ENCODE measurements at places on chromosomes 1 and 21.

DNA sequence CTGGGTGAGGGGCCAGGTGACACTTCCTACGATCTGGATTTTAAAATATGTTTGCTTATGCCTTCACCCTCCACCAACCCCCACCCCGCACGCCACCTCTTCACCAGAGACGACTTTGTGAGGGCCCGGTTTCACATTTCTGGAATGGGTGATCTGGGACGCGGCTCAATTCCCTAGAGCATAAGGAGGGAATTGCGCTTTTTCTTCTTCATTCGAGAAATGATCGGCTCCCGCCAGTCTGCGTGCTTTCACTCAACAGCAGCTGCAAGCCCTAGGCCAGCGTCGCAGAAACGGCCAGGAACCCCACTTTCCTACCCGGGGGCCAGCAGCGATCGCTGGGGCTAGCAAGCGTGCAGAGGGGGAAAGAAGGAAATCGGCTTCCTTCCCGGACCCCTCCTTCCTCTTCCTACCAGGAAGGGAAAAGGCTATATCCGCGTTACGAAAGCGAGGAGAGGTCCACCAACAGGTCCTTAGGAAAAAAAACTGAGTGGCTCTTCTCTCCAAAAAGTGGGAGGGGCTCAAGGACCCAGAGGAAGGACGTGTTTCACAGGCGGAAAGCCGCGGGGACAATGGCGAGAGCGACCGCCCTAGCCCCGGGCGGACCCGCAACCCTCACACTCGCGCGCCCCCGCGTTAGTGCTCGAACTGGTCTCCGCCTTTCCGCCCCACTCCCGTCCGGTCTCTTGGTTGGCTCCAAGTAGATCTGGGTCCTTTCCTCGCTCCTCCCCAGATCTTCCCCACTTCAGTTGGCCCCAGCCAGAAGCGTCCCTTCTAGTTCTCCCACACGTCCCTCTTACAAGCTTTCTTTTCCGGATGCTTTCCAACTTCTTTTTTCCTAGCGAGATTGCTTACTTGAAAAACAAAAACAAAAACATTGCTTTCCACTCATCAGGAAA, 1.1 kb upstream of the ADAMTS1 start:
- DNase-seq = peak; percentile 76

- DNase-seq = no peak
Observed at GRCh38 chr1:72521659-72522058, 239.3 kb upstream of the NEGR1 start.

DNA sequence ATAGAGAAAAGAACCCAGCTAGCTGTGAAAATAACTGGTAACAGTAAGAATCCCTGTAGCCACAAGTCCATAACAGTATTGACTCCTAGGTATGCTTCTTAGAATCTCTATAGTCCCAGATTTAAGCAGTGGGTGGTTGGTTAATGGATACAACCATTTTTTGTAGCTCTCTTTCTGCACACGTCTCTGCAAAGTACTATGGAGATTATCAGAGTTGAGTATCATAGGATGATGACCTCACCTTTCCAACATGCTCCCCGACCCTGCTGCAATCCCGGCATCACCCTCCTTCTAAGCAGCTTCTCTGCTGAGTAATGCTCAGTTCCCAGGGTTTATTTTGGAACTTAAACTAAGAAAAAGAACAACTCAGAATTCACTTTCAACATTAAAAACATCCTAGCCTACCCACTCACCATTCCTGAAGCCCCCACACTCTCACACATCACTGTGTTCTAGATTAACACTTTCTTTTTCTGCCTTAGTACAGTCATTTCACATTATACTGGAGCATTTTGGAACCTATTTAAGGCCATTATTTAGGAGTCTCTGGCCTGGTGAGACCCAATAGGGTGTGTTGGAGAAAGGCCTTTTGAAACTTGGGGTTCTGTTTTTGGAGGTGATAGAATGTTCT, 2.7 kb downstream of the MLLT11 start:
- no peak for DNase-seq

- DNase-seq = no peak
Observed at GRCh38 chr1:204619721-204620120, 65.8 kb downstream of the LRRN2 start.

DNA sequence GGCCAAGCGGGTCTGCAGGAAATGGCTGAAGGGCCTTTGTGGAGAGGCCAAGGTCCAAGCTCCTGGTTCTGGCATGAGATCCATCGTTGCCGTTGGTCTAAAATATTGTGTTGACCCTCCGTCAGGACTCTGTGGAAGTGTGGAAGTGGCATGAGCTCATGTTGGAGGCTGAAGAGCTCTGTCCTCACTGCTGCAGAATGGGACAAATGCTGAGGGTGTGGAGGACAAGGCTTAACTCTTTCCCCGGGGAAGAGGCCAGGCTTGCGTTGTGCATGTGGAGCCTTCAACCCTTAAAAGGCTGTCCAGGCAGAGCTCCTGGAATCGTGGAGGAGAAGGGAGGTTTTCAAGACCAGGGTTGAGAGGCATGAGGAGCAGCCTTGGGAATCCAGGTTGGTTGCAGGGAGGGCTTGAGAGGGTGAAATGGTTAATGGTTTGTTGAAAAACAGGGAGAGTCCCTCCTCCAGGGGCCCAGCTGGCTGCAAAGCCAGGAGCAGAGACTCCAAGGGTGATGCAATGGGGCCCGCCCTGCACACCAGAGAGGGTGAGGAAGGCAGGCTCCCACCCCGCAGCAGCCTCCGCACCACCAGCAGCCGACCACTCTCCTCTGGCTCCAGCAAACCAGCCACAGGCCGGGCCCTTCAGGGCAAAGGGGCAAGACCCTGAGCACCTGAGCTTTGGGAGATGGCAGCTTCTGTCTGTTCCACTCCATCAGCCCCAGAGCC, 6.7 kb upstream of the AHCYL1 start:
- no peak for DNase-seq

GRCh38 chr1:214220891-214221290, 60.1 kb upstream of the SMYD2 start:
- no peak for DNase-seq

- no peak for DNase-seq
Observed at GRCh38 chr21:35924714-35925301, 135.5 kb downstream of the SETD4 start.

GRCh38 chr21:31580866-31581276, 78.6 kb upstream of the SOD1 start:
- DNase-seq = no peak

DNA sequence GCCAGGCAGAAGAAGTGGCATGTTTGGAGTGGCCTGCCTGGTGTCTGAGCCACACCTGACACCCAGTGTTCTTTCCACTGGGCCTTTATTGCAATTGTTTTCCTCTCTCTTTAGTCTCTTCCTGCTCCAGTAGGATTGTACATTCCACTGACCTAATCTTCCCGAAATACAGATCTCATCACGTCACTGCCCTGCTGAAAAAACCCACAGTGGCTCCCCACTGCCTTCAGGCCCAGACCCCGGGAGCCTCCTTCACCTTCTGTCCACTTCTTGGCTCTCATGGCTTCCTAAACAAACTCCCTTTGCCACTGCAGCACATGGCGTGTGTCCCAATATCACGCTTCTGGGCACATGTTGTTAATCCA, 25.3 kb upstream of the ATP5PO start:
- DNase-seq = peak; percentile 28

All from H1 (cell line).